ENCODE measurements at places on chromosomes 2 and 18. TPM values are rescaled to one million over a fixed set of nuclear protein-coding genes. Genes with fewer than 3 reads are reported as not detected.

OSBPL1A gene
- 96.8 TPM for total RNA-seq

SPOPL gene
- total RNA-seq = 34.6 TPM

HOXD13 gene
- total RNA-seq = 48.9 TPM

FAHD2A gene
- total RNA-seq = 11.5 TPM

C18orf63 gene
- total RNA-seq = not detected

SLC9A2 gene
- under 0.01 TPM for total RNA-seq

RAB6C gene
- not detected for total RNA-seq

SH3BP4 gene
- total RNA-seq = 16.0 TPM

EIPR1 gene
- total RNA-seq = 12.2 TPM

- DNase-seq = no peak
These were observed 95.1 kb downstream of the DYM start for GRCh38 chr18:49365346-49365745.

- DNase-seq = no peak
These were observed 217.2 kb upstream of the OSR1 start for GRCh38 chr2:19575641-19576040.

GRCh38 chr18:41818381-41819355 is 136.4 kb upstream of the PIK3C3 start:
- DNase-seq = no peak

- DNase-seq = no peak
These were observed 358.4 kb upstream of the SALL3 start for GRCh38 chr18:78621141-78621755.

GRCh38 chr2:118050386-118050785 is 36.5 kb upstream of the CCDC93 start:
- no peak for DNase-seq

GRCh38 chr18:22606563-22607283 is 189.0 kb upstream of the CTAGE1 start:
- no peak for DNase-seq
